Dermis blood vessel endothelial cell (primary cell): ENCODE measurements at places on chromosomes 5 and 9.

DNA sequence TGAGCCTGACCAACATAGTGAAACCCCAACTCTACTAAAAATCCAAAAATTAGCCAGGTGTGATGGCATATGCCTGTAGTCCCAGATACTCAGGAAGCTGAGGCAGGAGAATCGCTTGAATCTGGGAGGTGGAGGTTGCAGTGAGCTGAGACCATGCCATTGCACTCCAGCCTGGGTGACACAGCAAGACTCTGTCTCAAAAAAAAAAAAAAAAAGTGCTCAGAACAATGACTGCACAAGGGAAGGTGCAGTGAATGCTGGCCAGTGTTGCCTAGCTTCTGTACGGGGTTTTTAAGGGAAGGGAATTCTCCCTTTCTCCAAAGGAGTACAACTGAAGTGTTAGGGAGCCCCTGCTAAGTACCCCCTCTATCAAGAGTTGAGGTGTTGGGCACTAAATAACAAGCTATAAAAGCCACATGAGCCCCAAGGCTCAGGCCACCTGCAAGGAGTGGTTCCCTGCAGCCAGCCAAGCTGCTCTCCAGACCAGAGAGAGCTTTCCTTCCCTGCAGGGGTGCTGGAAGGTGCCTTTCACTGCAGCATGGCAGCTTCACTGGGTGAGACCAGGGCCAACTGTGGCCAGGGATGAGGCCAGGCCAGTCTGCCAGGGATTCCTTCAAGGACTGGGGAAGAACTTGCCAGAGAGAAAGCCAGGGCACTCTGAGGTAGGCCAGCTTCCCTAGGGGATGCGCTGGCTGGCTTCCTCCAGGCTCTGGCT, 14.8 kb downstream of the GADD45G start:
- DNase-seq = no peak

DNA sequence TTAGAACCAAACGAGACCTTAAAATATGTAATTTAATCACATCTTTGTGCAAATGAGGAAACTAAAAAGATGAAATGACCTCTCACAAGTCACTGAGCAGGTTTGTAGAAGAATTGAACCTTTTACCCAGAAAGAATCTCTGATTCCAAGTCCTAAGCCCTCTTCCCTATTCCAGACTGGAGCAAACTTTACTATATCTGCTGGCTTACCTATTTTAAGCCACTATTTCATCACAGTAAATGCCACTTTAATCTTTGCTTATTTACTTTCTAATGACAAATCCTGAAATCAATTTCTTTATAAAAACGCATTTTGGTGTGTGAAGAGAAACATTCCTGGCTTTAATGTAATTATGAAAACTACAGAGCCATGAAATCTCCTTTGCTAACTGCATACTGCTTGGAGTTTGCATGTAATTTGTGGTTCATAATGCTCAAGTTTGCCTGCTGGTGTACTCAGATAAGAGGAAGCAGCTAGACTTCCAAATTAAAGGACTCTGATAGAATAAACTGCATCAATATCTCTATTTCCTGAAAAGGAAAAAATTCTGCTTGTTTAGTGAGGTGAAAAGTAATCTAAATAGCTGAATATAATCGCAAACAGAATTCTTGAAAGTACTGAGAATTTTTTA, 121.2 kb downstream of the RAB3C start:
- DNase-seq = no peak

- no peak for DNase-seq
These were observed 3.4 kb upstream of the CACFD1 start for GRCh38 chr9:133456409-133456808.

DNA sequence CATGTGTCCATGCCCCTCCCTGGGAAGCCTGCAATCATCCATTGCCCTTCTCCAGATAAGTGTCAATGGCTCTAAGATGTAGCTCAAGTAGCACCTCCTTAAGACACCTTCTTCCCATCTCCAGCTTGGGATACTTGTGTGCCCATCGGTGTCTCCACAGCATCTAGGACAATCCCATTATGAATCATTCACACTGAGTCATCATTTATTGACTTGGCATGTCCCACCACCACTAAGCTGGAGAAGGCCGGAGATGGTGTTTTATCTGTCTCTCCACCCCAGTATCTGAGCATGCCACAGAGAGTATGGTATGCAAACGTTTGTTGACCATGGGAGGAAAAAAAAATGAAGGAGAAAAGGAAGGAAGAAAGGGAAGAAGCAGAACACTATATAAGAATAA, 342.2 kb downstream of the TRIM32 start:
- DNase-seq = no peak

GRCh38 chr9:18629136-18629535, 155.2 kb downstream of the ADAMTSL1 start:
- peak; percentile 74 for DNase-seq

- no peak for DNase-seq
These were observed 10.4 kb downstream of the TAF11L12 start for GRCh38 chr5:17620627-17621026.

DNA sequence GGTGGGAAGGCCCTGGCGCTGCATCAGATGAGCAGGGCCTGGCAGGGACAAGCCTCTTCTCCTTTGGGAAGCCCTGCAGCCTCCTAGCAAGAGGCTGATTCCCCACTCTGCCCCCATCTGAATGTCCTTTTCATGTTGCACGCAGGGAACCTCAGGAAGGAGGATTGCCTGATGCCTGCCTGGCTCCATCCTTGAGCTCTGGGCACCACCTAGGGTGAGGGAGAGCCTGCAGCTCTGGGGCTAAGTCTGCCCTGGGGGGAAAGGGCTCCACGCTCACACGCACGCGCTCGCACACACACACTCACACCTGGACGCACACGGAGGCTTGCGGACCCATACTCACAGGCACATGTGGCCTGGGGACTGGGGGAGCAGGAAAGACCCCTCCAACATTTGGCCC, 86.6 kb downstream of the LMX1B start:
- no peak for DNase-seq

- DNase-seq = no peak
These were observed 478.5 kb downstream of the RASEF start for GRCh38 chr9:82584349-82584863.

DNA sequence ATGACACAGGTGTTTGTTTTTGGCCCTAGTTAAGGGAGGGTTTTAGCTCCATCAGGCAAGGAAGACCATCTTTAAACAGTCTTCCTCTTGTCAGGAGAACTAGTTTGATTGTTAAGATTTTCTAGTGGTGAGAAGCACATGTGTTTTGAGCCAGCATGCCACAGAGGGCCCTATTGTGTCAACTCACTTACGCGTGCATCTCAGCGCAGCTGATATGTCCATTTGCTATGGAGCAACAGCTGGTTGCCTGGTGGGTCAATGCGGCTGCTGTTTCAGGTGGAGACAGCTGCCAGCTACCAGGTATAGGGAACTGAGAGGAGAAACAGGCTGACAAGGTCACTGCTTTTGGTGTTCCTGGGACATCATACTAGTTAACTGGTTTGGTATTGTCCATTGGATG, 100.5 kb upstream of the PRRC1 start:
- no peak for DNase-seq

- no peak for DNase-seq
These were observed 316.7 kb downstream of the PLK2 start for GRCh38 chr5:58143181-58143580.

DNA sequence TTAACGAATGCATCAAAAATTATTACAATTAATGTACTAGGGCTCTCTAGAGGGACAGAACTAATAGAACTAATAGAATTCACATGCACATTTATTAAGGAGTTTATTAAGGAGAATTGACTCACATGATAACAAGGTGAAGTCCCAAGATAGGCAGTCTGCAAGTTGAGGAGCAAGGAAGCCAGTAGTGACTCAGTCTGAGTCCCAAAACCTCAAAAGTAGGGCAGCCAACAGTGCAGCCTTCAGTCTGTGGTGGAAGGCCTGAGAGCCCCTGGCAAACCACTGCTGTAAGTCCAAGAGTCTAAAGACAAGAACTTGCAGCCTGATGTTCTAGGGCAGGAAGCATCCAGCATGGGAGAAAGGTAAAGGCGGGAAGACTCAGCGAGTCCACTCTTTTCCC, 633.8 kb downstream of the SEMA5A start:
- no peak for DNase-seq

DNA sequence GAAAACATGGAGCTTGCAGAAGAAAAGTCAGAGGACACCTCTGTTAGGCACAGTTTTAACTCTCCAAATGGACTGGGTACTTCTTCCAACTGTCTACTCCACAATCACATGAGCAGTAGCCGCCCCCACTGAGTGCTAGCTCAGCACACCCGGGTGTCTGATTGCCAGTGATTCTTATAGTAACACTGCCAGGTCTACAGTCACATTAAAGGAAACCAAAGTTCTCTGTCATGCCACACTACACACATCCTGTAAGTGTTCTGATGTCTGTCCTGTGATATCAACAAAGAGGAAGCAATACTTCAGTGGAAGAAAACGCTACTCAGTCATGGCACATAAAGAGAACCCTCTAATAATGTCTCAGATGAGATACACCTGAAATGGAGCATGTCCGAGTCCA, at the start of gene HAVCR2:
HAVCR2 (minus strand) TSS at position 69 of the 400 bp plus-strand sequence; CDS start at position 8, 61 bp downstream.
- DNase-seq = no peak

DNA sequence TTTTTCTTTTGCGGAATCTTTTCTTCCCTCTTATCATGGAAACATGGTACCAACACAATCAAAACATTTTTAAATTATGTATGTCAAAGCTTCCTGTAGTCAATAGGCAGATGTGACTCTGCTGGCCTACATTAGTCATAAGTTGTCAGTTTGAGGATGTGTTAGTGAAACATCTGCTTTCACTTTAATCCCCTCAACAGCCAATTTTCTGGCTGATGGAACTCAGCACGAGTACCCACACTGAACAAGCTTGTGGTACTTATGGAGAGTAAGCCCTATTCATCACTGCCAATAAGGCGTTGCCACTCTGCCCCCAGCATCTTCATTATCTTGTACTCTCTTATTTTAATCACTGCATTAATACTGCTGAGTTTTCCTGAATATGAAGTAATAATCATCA, 1034.4 kb downstream of the CDH9 start:
- no peak for DNase-seq

DNA sequence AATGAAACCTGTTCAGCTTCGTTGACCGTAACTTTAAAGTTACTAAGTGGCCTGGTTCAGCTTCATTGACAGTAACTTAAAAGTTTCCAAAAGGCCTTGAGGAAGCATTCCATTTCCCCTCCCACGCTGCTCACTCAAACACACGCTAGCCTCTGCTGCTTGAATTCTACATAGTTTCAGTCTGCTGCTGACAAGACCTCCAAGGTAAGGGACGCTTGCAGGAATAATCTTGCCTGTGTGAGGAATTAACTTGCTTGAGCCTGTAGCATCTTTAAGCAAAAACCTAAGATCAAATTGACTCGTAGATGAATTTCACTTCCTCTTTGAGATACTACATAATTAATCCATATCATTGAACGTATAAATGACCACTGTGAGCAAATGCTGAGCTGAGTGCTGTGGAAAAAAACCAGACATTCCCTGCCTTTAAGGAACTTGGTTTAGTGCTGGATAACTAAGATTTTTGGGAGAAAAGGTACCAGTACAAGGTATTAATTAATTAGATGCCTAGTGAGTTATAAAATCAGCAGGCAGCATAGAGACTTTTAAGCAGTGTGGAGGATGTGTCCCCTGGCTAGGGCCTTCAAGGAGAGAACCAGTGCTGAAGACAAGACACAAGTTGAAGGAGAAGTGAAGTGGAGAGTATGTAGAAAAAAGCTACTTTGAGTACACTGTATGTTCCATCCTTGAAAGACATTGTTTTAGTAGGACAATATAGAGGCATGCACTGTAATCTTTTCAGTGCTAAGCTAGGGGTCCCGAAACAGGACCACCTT, 39.2 kb downstream of the GRAMD2B start:
- no peak for DNase-seq

DNA sequence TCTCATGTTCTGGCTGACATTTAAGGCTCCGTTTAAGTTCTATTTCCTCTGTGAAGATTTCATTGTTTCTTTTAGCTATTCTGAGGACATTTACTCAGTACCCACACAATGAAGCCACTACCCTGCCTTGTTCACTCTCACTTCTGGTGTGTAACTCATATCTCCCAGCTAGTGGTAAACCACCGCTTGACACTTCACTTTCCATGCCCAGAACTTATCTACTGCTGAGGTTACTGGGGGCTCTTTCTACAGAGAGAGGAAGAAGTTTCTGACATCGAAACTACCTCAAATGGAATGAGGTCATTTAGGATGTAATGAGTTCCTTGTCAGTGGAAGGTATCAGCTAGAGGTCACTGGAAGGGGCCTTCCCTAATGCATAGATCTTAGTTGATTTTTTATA, 501.5 kb downstream of the DMAC1 start:
- DNase-seq = no peak

DNA sequence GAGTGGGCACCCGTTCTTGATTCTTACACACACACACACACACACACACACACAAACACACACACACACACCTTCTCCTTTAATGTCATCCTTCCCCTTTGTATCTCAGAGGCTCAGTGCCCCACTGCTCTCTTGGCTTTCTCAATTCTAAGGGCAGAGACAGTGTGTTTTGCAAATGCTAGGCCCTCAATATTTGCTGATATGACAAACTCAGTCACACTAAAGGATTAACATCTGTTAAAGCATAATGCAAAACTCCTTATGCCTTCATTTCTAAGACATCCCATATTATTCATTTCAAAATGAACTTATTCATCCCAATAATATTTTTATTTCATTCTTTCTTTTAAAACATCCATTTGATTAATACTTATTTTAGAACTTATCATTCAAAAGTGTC, 8.9 kb upstream of the NRG2 start:
- no peak for DNase-seq

GRCh38 chr9:123426406-123426805, 70.4 kb downstream of the CRB2 start:
- no peak for DNase-seq

- DNase-seq = no peak
These were observed 8.4 kb downstream of the ZNF474 start for GRCh38 chr5:122137702-122138101.

DNA sequence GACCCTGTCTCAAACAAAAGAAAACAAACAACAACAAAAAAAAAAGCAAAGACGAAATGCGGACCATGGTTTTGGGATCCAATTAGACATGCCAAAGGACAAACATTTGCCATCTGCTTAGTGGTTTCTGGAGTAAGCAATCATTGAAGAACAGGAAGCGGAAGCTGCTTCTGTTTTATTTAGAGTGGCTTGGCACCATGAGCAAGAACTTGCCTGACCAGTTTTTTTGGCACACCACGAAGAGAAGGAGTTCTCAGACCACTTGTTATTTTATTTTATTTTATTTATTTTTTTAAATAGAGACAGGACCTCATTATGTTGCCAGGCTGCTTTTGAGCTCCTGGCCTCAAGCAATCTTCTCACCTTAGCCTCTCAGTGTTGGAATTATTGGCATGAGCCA, 17.0 kb downstream of the BTF3 start:
- no peak for DNase-seq
